ENCODE measurements at places on chromosomes 3 and 15. TPM values are rescaled to one million over a fixed set of nuclear protein-coding genes. Genes with fewer than 3 reads are reported as not detected.
A peak's percentile ranks its signal among the peaks of the same experiment; 100 is the strongest.

GRCh38 chr3:47012342-47013230 is 33.1 kb downstream of the NBEAL2 start:
- no peak for DNase-seq

- no peak for DNase-seq
Observed at GRCh38 chr3:174083706-174084105, 686.2 kb downstream of the NLGN1 start.

GRCh38 chr3:171168086-171168485 is 141.6 kb upstream of the SLC2A2 start:
- no peak for DNase-seq

DNA sequence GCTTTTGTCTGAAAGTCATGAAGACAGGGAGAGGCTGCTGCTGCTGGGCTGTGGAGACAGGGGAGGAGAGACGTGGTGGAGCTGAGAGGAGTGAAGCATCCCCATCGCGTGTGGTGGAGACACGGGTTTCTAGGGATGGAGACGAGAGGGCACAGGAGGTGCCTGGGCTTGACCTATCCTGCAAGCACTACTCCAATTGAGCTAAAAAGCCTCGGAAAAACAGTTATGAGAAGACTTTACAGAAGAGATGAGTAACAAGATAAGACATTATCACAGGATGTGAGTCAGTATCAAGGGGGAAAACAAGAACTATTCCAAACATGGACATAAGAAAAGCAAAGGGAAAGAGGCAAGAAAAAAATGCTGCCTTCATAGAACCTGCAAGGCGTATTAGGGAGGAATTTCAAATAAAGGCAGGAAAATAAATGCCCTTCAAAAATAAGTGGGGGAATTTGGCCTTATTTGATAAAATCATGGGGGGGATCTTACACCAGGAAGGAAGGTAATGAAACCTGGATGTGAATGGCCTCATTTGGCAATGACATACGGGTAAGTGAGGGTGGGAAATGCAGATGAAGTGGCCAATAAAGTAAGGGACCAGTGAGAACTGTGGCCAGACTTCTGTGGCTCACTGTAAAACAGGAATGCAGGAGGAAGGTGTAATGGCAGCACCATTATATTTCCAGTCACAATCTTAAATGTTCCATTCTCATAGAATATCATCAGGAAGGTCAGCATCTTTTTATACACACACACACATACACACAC is 97.9 kb downstream of the PLD1 start:
- no peak for DNase-seq

GRCh38 chr3:115217678-115218451 is 70.8 kb upstream of the ZBTB20 start:
- DNase-seq, result no peak

DNA sequence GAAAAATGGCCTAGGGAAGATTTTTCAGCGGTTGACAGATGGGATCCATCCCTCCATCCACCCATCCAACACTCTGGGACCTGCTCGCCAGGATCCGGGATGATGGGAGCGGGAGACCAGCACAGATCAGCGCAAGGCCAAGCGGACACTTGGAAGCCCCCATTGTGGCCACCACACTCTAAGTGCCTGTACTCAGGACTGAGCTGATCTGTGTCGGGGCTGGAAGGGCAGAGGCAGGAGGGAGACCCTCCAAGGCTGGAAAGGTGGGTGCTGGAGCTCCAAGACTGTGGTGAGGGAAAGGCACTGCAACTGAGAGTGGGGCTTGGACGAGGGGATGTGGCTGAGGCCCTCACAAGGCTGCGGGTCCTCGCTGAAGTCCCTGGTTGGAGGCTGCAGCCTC is 91.8 kb upstream of the TRPM1 start:
- DNase-seq, result no peak

DNA sequence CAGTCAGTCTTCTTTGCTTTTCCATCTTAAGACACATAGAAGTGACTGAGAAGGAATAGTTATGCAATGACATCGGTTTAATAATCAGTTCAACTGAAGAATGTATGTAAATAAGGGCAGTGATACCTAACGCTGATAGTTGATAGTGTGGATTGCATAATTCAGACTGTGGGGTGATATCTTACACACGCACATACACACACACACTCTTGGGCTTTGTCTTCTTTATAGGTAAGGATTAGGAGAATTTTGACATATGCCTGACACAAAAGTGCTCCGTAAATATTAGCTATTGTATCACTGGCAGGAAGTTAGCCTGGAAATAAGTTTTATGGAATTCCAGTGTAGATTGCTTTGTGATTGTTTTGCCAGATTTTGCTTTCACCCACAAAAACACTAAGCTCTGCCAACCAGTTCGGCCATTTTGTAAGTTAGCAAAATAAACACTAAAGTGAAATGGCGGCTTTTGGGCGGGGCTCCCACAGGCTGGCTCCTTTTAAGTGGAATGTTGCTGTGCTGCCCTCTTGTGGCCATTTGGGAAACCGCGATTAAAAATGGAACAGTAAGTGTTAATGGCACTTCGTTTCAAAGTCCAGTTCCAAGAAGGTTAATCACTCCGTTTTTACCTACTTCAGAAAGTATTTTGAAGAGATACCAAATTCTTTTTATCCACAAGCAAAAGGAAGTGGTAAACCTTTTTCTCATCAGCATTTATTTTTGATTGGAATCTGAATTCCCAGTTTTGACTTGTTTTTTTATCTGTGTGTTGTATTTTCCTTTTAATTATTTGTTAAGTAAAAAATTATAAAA is 17.7 kb downstream of the CHD2 start:
- DNase-seq, result peak; percentile 95

GRCh38 chr3:127597020-127597771 is 1.0 kb upstream of the MCM2 start:
- no peak for DNase-seq

DNA sequence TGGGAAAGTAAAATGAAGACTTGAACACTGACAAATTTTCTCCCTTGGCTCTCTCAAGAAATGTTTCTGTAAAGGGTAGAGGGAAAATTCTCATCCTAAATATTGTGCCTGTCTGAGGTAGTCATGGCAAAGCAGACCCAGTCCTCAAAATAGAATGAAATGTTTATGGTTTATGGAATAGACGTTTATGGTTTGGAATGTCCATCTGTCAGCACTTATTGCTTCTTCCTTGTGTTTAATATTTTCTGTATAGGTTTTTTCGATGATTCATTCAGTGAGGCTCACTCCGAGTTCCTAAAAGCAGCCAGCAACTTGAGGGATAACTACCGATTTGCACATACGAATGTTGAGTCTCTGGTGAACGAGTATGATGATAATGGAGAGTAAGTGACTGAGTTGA is 13.9 kb downstream of the ELL3 start:
- DNase-seq, result no peak

GRCh38 chr3:158711886-158712285 is 20.4 kb downstream of the RARRES1 start:
- DNase-seq, result no peak

DNA sequence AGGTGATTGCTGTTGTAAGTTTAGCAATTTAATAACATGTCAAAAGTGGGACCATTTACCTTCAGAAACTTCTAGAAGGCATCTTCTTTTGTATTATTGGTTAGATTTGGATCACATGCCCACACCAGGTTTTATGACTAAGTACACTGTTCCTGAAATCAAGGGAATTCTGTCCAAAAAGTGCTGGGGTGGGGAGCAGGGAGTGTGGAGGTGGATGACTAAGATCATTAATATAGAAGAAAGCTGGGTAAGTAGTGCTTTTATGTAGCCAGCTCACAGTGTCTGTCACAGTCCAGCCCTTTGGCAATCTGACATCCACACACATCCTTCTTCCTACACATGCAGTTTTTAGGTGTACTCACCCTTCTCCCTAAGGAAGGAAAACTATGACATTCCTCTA is 120.0 kb downstream of the TMCO5A start:
- no peak for DNase-seq

DNA sequence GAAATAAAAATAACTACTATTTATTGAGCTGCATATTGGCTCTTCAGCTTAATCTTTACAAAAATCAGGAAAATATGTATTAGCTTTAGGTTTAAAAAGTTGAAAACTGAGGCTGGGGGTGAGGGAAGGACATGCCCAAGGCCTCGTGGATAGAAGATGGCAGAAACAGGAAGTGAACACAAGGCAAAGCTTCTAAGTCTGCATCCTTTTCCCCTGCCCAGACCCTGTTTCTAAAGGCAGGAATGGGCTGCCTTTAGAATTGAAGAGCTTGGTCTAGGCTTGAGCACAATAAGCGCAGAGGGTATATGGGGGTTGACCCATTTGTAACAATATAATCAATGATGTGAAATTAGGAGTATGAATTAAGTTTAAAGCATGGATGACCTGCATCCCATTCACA is 6.1 kb downstream of the CLDN18 start:
- DNase-seq, result no peak

GRCh38 chr3:187085021-187085666 is 54.2 kb downstream of the RPL39L start:
- no peak for DNase-seq

DNA sequence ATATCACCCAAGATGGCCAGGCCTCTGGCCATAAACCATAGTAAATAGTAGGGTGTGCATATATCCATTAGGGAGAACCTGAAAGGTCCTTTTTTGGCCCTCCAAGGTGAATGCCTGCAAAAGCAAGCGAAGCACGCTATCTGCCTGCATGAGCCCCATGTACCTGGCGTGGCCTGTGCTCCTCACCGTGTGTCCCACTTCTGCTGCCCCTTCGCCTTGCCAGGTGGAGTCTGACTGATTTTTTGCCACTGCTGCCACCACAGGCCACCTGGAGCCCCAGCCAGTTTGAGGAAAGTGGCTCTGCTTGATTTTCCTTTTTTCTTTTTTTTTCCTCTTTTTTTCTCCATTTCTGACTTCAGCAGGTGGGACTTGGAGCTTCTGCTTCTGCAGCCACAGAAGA is 139.7 kb downstream of the SNRPN start:
- peak; percentile 5 for DNase-seq

DNA sequence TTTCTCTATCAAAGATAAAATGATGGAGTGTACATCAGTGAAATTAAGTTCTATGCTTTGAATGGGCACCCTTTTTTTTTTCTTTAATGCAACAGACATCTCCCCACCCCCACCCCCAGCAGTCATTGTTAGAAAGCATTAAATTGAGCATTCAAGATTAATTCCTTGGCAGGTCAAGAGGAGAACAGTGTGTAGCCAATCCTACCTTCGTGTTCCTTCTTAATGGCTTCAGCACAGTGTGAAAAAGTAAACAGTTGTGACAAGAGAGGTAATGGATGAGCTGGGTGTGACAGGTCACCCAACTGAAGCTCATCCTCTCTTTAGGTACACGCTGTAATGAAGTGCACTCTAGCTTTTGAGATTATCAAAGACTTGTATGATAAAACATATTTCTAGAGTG is 198.5 kb upstream of the RARB start:
- DNase-seq, result no peak

GRCh38 chr15:57595011-57595866 is 3.5 kb downstream of the MYZAP start:
- DNase-seq, result no peak

DNA sequence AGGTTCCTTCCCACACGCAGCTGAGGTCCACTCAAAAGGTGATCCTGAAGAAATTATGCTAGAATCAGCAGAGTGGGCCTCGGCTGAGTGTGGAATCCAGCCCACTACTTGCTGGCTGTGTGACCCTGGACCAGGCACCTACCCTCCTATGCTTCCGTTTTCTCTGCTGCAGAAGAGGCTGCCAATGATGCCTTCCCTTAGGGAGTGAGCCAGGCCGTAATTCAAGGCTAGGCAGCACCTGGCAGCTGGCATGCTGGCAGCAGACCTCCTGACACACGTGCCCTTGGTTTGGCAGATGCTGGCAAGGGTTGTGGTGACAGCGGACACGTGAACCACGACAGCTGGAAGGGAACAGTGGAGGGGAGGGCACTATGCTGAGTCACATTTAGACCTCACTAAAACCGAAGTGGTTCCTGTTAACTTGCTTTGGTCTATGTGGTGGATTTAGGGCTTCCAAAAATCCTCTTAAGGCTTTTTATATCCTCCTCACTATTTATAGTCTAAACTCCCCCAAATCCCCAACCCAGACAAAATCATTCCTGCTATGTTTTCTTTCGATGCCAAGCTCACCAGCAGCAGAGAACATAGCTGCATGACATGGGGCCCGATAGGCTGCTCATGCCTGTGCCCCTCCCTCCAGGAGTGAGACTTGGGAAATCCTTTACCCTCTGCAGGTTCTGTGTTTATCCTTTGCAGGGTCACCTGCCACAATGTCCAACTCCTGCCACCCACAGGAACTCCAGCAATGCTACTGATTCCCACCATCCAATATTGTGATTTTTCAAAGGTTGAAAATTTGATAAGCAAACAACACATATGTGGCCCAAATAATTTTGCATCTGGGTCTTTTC is 10.6 kb upstream of the PCSK6 start:
- no peak for DNase-seq

Gene CLDN1
- total RNA-seq, result 92.0 TPM

Gene GOLGA8H
- total RNA-seq, result 0.17 TPM

GRCh38 chr3:187966636-187967406 is 187.1 kb upstream of the LPP start:
- no peak for DNase-seq

Gene KBTBD12
- total RNA-seq, result 0.89 TPM

Gene CLDN16
- 0.89 TPM for total RNA-seq

Gene FAM107A
- 0.05 TPM for total RNA-seq

- DNase-seq, result no peak
Observed at GRCh38 chr3:20173844-20174410, 12.1 kb downstream of the SGO1 start.

GRCh38 chr3:56042326-56042951 is 425.8 kb downstream of the ERC2 start:
- DNase-seq, result no peak

- no peak for DNase-seq
Observed at GRCh38 chr3:152264378-152264777, 4.4 kb upstream of the MBNL1 start.

DNA sequence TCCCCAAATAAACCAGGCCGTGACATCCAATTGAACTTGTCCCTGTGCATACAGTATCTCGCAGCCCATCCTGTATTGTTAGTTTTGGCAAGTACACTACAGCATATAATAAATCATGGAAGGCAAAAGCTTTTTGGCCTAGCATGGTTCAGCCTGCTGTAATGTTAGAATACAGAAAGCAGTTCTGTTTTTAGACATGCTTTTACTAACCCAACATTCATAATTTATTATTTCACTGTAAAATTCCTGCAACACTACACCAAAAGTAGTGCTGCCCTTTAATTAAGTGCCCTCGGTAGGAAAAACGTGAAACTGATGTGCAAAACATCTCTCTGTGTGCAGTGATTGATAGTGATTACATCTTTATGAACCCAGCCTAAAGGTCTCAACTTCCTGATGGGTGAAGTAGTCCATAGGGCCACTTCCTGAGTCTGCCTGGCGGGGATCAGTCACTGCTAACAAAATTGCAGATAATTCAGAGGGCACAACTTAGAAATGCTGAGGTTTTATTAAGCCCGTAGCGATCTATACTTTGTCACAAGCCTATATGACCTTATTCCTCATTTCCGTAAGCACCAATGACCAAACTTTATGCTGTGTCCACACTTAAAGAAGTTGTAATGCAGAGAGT is 227.8 kb downstream of the CDIN1 start:
- no peak for DNase-seq

- no peak for DNase-seq
Observed at GRCh38 chr3:179801263-179801662, 148.4 kb downstream of the USP13 start.
